ENCODE measurements at places on chromosomes 1 and 21.

DNA sequence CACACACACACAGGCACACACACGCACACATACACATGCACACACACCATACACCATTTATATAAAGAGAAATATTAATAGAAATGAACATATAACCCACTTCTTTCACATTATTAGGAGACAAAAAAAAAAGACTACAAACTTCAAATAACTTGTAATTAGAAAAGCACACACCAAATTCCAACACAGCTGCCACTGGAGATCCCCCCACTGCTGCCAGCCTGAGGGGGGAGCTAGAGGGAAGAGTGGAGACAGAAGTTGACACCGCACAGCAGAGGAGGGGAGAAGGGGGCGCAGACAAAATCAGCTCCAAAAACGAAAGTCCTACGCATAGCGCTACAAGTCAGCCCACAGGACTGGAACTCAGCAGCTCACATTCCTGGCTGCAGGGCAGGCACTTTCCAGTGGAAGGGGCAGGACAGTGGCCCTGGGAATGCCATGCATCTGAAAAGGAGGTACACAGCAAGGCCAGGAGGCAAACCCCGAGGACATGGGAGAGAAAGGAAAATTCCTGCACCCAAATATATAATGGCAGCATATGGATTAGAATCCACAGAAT, 36.5 kb downstream of the LGALS8 start:
- no peak for DNase-seq

- DNase-seq = no peak
These were observed 8.3 kb upstream of the C8B start for GRCh38 chr1:56973923-56974742.

GRCh38 chr1:63523738-63524137, 413 bp downstream of the EFCAB7 start:
- DNase-seq = no peak

DNA sequence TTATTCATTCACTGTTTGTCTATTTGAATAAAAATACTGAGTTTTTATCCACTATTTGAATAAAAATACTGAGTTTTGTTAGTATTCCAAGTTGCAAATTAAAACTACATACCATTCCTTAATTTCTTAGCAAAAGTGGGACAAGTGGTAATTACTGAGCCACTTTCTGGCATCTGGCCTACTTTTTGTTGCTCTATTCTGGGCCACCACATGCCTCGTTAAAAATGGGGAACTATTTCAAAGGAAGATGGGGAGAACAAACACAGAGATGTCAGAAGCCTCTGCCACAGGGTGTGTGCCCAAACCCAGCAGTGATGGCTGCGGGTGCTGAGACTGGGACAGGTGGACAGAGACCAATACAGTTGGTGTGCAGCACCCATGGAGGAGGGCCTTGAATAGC, 14.6 kb downstream of the PIGP start:
- no peak for DNase-seq

- DNase-seq = no peak
These were observed 23.9 kb upstream of the TMEM52 start for GRCh38 chr1:1942753-1943656.

- no peak for DNase-seq
These were observed 5.2 kb downstream of the AK2 start for GRCh38 chr1:33031506-33031905.

GRCh38 chr21:15729674-15730483, at the start of gene USP25:
USP25 (plus strand) TSS chr21:15729982; CDS start chr21:15730394, 412 bp downstream.
- DNase-seq = peak; percentile 78

DNA sequence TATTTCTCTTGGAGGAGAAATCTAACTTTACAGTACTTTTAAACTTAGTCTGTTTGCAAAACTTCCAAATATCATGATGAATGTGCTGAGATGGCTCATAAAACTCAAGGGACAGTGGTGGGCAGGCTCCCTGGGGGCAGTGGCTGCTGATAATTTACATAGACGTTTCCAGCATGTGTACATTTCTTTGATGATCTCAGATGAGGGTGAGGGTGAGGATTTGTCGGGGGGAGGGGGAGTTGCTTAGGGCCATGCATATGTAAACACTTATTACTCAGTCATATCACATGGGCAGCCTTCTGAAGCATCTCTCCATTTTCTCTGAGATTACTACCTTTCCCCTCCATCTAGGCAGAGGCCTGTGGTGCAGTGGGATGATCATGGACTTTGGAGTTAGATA, 152.9 kb upstream of the HMGB4 start:
- no peak for DNase-seq

- DNase-seq = no peak
These were observed 1.1 kb downstream of the TNFRSF4 start for GRCh38 chr1:1212780-1213344.

DNA sequence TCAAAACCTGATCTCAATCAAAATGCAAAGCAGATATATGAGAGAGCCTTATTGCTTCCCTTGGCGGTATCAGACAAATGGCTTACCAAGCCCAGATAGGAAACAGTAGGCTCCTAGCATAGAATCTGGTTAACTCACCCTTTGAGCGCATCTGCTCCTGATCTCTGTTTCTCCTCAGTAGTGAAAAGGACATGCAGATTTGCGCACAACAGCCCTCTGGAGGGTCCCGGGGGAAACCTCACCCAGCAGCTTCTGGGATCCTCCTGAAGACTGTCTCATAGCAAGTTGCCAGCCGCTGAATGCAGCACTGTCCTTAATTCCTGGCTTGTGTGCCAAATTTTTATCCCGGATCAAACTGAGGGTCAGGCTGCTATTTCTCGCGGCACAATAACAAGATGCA, 192.2 kb downstream of the FASLG start:
- DNase-seq = no peak

GRCh38 chr1:111963985-111964738, 25.3 kb downstream of the KCND3 start:
- DNase-seq = no peak
